NCI-H2171 treated with DMSO at 0.1 percent for 48 hours (cell line): ENCODE measurements at places on chromosomes 6 and 20.

DNA sequence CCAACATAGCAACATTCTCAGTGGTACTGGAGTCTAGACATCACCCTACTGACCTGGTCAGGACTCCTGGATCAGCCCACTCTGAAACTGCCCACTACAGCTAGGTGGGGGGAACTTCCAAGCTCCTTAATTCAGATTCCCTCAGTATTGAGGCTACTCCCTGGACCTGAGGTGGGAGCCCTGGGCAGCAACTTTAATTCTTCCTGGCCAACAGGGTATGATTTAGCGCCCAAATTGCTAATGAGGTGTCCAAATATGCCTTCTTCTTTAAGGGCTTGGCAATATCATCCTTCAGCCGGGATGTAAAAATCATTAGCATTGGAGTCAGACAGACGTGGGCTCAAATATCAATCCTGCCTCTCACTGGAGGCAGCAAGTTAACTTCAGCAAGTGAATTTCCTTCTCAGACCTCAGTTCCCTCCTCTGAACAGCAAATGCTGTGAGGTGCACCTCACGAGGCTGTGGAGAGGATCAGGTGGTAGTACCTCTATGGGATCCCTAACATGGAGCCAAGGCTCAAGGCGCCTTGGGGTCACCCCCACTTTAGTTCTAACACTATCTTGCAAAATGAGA is 27.6 kb downstream of the NEDD9 start:
- no peak for DNase-seq

- peak; percentile 74 for DNase-seq
These were observed 91.8 kb upstream of the NHSL1 start for GRCh38 chr6:138590796-138591709.

- DNase-seq, result no peak
These were observed 80.2 kb upstream of the SLC2A12 start for GRCh38 chr6:134132494-134133141.

GRCh38 chr6:26269531-26270485 is 95.2 kb upstream of the BTN3A2 start:
- peak; percentile 73 for DNase-seq

DNA sequence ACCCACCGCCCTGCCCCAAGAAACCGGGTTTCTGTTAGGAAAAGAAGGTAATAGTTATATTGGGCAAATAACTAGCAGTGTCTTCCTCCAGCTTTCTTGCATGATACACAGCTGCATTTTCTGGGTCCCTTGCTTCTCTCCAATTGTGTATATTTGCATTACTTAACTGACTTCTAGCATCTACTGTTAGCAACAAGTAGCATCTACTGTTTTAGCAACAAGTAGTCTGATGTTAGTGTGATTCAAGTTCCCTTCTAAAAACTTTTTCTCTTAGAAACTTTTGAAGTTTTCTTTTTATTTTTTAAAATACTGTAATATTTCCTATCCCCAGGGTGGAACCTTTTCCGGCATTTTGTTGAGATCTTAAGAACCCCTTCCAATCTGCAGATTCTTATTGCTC is 221.2 kb downstream of the CLIC5 start:
- no peak for DNase-seq

DNA sequence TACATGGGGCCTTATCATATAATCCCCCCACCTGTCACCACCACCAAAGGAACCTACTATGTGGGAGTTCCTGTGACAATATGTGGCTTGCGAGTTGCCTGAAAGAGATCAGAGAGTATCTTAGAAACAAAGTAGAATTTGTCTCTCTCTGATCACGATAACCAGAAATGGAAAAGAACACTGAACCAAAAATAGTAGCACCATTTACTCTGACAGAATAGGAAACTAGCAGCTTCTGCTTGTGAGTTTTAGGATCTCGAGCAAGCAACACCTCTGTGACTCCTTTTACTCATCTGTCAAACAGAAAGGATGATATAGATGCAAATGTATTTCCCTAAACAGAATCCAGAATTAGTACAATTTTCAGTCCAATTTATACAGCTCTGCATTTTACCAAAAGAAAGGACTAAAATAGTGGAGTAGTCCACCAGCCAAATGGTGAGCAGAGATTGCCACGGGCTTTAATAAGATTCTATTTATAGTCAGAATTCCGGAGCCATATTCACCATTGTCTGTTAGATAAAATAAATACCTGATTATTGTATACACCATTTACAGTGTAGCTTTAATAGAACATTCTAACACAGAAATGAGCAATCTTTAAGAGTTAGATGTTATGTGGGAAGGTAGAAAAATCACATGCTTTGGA is 19.9 kb upstream of the STMND1 start:
- no peak for DNase-seq

GRCh38 chr20:46461808-46462207 is 51.6 kb downstream of the ZNF334 start:
- DNase-seq, result no peak

GRCh38 chr6:133837801-133838349 is 51.0 kb upstream of the TCF21 start:
- DNase-seq, result peak; percentile 85

DNA sequence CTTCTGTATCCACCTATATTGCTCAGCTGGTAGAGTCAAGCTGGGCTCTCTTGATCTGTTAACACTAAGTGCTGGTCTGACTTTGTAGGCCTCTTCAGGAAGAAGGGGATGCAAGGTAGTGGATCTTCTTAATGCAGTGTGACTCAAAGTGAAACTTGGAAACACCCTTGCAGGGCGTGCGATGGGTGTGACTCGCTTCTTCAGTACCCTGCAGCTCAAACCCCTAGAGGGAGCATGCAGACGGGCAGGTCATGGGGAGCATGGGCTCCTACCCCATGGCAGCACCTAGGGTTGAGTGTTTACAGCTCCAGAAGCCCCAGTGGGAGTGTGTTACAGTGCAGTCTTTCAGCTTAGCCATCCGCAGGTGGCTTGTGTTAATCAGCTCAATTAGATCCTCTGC is 757 bp upstream of the SAMD3 start:
- DNase-seq, result no peak

DNA sequence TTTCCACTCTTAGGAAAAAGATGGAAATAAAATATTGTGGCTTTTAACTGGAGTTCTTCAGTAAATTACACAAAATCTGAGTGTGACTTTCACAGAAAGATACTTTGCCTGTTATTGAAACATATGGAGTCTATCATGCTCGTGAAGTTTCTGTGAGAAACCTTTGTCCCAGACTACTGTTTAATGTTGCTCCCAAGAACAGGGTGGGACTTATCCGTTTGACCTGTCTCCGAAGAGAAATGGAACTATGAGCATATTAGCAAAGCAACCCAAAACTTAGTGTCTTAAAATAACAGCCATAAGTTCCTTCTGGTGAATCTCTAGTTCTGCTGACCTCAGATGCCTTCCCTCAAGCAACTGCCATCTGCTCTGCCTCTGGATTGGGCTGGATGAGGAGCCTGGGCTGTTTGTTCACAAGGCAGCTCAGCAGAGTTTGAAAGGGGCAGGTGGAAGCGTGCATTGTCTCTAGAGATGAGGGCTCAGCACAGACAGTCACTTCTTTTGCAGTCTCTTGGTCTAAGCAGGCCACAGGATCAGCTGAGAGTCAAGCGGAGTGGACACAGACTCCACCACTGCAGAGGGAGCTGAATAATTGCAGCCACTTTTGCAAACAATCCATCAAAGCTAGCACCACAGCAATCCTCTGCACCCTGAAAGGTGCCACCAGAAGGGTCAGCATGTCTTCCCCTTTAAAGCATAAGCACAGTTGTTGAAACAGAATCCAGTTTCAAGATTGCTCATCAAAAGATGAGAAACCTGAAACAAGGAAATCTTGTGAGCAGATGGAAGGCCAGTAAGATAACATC is 52.8 kb downstream of the MYB start:
- peak; percentile 83 for DNase-seq

- DNase-seq, result no peak
These were observed 3.3 kb upstream of the OXT start for GRCh38 chr20:3068075-3068474.

DNA sequence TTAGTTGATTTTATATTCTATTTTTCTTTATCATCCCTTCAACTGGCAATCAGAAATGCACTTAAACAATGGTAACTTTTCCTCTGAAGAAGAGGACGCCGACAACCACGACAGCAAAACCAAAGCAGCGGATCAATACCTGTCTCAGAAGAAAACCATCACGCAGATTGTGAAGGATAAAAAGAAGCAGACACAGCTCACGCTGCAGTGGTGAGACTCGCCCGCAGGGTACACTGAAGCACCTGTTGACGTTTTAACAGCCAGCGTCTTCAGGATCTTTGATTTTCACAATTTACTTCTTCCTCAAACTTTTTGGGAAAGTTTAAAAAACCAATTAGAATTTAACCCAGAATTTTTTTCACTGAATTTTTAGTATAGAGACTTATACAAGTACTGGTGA is 701 bp downstream of the RFX6 start:
- DNase-seq, result peak; percentile 17

GRCh38 chr6:5657684-5658430 is 348.9 kb downstream of the NRN1 start:
- DNase-seq, result no peak

GRCh38 chr20:25306991-25307903 is 59.4 kb downstream of the PYGB start:
- no peak for DNase-seq

DNA sequence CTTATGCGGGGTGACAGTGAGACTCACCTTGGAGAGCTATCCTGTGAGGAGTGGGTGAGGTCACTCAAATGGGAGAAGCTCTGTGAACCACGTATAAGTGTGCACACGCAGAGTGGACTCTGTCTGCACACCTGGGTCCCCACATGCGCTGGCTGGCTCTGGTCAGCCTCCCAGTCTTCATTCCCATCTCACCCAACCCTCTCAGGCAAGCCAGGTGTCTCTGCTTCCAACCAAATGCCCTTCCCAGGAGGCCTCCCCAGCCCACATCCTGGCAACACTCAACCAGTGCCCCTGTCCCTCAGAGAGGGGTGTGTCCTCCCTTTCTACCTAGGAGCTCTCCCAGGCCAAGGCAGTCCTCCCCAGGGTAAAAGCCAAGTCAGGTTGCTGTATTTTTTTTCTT is 8.0 kb upstream of the PI16 start:
- no peak for DNase-seq

DNA sequence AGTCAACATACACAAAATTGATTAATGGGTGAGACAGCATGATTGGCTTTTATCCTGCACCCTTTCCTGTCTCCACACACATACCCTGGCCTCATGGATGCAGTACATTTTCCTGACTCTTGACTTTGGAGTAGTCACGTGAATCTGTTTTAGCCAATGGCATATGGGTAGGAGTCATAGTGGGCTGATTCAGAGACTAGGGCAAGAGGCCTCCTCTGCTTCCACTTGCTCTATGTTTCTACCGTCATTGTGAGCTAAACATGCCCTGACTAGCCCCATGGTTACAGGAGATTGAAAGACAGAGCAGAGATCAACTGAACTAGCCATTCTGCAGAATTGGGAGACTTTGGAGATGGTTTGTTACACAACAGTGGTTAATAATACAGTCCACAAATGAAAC is 850.0 kb downstream of the DHX35 start:
- DNase-seq, result peak; percentile 48
